ENCODE measurements at places on chromosomes 7 and 10. TPM values are rescaled to one million over a fixed set of nuclear protein-coding genes. Genes with fewer than 3 reads are reported as not detected.

Gene CAV1
- 1,157 TPM for total RNA-seq

Gene FGFBP3
- total RNA-seq, result 1.2 TPM

Gene PILRB
- total RNA-seq, result 14.1 TPM

Gene LMOD2
- not detected for total RNA-seq

Gene AHR
- total RNA-seq, result 12.3 TPM

Gene ARHGAP22
- 0.39 TPM for total RNA-seq

Gene PIK3AP1
- total RNA-seq, result under 0.01 TPM

Gene PHKG1
- total RNA-seq, result 1.2 TPM

Gene MKI67
- total RNA-seq, result 8.8 TPM

Gene SH2B2
- total RNA-seq, result 2.9 TPM

Gene GNAI1
- 12.8 TPM for total RNA-seq

Gene CYP26A1
- not detected for total RNA-seq

Gene CALML5
- not detected for total RNA-seq

Gene SPACDR
- 0.87 TPM for total RNA-seq

Gene SYT15
- 0.22 TPM for total RNA-seq
